A549 treated with DMSO at 1 μM for 4 hours (cell line): ENCODE measurements at places on chromosomes 7 and 10. TPM values are rescaled to one million over a fixed set of nuclear protein-coding genes. Genes with fewer than 3 reads are reported as not detected.

CALHM1 gene
- total RNA-seq = not detected in 5 replicates

CDNF gene
- total RNA-seq = 0.85 to 1.6 TPM (median 0.97 TPM) in 5 replicates

CLRN3 gene
- not detected in 5 replicates for total RNA-seq

RBP3 gene
- not detected in 5 replicates for total RNA-seq

TMEM243 gene
- total RNA-seq = 24.9 to 33.3 TPM (median 28.5 TPM) in 5 replicates

SP8 gene
- not detected in 5 replicates for total RNA-seq

ABCB4 gene
- total RNA-seq = not detected in 5 replicates

STARD3NL gene
- total RNA-seq = 53.1 to 62.7 TPM (median 58.8 TPM) in 5 replicates

ACHE gene
- 1.4 to 2.5 TPM (median 1.8 TPM) in 5 replicates for total RNA-seq

PDCD11 gene
- 35.8 to 45.3 TPM (median 43.9 TPM) in 5 replicates for total RNA-seq

ZNF804B gene
- not detected in 5 replicates for total RNA-seq

OR2F1 gene
- total RNA-seq = not detected in 5 replicates
